ENCODE measurements at places on chromosomes 13 and 19. TPM values are rescaled to one million over a fixed set of nuclear protein-coding genes. Genes with fewer than 3 reads are reported as not detected.

Gene KIR2DL4
- not detected for total RNA-seq

Gene NALCN
- 5.2 TPM for total RNA-seq

DNA sequence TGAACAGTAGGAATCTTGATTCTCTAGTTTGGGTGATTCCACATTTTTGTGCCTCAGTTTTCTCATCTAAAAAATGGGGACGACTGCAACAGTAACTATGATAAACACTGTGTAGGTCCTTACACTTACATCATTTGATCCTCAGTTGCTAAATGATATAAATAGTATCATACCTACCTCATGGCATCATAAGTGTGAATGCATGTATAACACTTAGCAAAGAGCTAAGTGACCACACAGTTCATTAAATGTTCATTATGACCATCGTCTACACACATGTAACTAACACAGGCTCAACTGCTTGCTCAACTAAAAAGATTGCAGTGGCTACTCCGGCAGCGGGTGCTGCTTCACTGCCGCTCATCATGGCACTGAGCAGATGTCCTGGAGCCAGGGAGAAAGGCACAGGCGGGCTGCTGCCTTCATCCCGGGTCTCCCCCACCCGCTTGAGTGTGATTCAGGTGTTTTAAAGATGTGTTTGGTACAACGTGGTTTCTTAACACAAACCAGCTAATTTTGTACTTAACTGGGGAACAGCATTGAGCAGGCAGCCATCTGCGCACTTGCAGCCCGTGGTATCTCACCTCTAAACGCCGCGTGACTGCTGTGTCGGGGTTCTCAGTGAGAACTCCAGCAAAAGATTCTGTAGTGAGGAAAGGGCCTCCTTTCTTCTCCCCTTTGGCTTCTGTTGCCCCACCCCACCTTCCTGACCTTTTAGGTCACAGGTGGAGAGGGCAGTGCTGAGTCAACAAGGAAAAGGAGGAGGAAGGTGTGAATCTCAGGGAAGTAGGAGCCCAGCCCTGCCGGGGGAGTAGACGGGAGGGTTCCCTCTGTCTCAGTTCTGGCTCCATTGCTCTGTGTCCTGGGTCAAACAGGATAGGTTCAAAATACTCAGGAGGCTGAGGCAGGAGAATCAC is 11.7 kb upstream of the ACTN4 start:
- DNase-seq, result no peak

DNA sequence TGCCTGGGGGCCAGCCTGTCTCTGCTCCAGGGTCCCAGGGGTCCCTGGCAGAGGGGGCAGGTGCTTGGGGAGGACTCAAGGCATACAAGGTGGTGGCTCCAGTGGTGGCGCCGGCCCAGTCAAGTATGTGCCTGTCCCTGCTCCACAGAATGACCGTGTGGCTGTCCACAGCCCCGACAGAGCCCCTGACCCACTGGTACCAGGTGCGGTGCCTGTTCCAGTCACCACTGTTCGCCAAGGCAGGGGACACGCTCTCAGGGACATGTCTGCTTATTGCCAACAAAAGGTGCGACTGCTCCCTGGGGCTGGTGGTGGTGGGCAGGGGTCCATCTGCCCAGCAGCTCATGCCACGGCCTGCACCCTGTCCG is 8.2 kb downstream of the YIPF2 start:
- DNase-seq, result no peak

- DNase-seq, result no peak
These were observed 24.9 kb upstream of the WDR18 start for GRCh38 chr19:958967-959855.

GRCh38 chr13:29955137-29955650 is 104.8 kb upstream of the UBL3 start:
- no peak for DNase-seq

Data from pulmonary artery endothelial cell (primary cell).